Heart right ventricle (tissue), 16 donors: ENCODE measurements at places on chromosomes 5 and 9. TPM values are rescaled to one million over a fixed set of nuclear protein-coding genes. Genes with fewer than 3 reads are reported as not detected.

SLC45A2 gene
- not detected for total RNA-seq

SERF1A gene
- total RNA-seq: 4.3 TPM

KIF12 gene
- not detected for total RNA-seq

ABO gene
- total RNA-seq: 1.6 TPM

GNA14 gene
- total RNA-seq: 1.8 TPM

SLC36A3 gene
- not detected for total RNA-seq

LCN15 gene
- 0.85 TPM for total RNA-seq

ARID3C gene
- not detected for total RNA-seq

FLT4 gene
- total RNA-seq: 9.3 TPM

MAPKAP1 gene
- total RNA-seq: 118 TPM

C5orf52 gene
- total RNA-seq: not detected

PIP5K1B gene
- total RNA-seq: 90.8 TPM

PCAT7 gene
- not detected for total RNA-seq

HRH2 gene
- total RNA-seq: 36.5 TPM

P4HA2 gene
- total RNA-seq: 35.0 TPM

SH3PXD2B gene
- 10.1 TPM for total RNA-seq

TMEM167A gene
- 46.7 TPM for total RNA-seq

PCDHGA3 gene
- 14.4 TPM for total RNA-seq

DAPK1 gene
- total RNA-seq: 6.6 TPM

PCDHB4 gene
- total RNA-seq: 1.6 TPM

ZNF782 gene
- 4.2 TPM for total RNA-seq

GPR151 gene
- not detected for total RNA-seq

KLF4 gene
- 23.8 TPM for total RNA-seq

CXCL14 gene
- 1.3 TPM for total RNA-seq
